ENCODE measurements at places on chromosomes 3 and 15.

DNA sequence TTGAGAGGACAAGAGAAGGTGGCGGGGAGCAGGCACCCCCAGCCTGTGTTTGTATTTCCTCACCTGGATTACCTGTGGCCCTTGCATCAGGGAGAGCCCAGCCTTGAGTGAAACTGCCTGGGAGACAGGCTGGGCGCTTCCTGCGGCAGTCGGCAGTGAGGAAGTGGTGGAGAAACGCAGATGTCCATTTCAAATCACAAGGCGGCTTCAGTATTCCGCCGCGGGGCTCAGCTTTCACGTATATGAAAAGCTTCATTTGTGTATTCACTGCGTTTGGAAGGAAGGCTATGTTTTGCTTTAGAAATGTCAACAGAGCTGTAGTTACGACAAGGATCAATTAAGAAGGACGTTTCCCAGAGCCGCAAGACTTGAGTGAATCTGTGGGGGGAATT, 167.4 kb upstream of the CTDSPL start:
- no peak for DNase-seq

DNA sequence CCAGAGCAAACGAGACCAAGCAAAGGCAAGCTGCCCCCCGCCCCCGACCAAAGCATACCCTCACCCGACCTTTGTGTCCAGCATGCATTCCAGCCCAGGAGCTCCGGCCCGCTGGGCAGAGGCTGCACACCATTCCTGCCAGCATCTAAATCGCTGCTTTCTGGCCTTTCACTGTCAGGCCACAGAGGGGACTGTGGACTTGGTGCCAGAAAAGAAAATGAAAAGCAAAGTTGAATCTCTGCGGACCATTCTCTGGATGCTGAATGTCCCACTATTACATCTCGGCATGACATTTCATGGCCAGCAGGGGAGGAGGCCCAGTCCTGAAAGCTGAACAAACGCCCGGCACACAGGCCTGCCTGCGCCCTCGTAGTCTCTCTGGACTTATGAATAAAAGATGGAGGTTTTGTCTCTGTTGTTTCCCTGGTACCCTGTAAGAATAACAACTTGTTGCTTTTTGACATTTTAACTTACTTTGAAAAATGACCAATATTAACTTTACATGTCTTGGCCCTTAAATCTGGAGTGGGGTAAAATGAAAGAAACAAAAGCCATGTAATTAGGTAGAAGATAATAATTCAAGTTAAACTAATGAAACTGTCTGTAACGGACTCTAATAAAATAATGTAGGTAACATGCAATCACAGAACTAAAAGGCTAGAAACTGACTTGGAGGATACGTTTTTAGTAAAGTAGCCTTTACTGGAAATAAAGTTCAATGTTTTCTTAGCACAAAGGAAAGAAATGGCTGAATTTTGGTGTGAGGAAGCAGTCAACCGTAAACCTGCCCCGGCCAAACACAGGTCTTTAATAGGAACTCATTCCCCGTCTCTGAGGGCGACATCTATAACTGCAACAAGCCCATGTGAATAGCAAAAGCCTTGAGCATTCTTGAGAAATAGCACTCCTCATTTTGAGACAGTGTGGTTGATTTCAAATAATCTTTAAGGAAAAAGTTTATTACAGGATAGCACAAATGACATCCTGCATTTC, 12.7 kb downstream of the IL17RD start:
- no peak for DNase-seq

- DNase-seq: no peak
Measured at GRCh38 chr3:24129549-24129948, 184.5 kb downstream of the NR1D2 start.

DNA sequence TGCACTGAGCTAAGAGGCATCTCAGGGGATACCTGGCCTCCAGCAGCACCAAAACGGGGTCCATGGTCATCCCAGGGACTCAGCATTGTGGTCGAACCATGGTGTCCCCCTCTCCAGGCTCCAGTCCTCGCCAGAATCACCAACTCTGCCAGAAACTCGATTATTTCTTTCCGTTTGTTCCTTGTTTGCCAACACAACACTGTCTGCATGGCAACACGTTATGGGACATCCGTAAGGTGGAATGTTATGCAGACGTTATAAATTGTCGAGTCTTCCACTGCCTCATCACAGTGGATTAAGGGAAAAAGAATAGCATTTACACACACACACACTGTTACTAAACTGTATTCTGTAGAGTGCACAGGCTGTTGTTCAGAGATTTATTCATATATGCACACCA, 52.5 kb upstream of the RPL32 start:
- DNase-seq: no peak

- no peak for DNase-seq
Measured at GRCh38 chr3:117063930-117064329, 354.4 kb downstream of the TUSC7 start.

DNA sequence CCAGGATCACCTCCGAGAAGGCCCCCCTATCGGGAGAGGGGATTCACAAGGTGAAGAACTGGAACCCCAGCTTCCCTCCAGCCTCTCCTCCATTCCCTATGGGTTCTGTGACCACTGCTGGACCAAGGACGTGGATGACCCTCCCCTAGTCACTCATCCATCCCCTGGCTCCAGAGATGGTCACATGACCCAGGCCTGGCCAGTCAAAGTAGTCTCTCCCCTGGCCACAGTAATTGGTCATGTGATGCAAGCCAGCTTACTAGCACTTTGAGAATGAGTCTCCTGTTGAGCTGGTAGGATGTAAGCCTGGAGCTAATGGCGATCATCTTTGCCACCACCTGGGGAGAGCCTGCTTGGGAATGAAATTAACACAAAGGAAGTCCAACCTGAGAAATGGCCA, 3.9 kb downstream of the CAMK1 start:
- DNase-seq: no peak

DNA sequence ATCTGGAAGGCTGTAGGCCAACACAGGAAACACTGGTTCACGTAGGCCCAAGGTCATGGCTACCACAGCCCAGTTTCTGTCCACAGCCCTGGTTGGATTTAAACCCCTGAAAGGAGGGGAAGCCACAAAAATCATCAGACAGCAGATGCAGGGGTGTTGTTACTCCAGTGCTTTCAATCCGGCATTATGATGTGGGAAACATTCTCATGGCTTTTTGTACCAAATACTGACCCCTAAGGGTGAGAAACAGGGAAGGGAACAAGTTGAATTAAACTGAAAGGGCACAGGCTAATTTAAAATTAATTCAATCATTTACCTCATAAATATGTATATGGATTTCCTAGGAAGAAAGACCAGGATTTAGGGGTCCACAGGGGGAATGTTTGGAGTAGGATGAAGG, 375.6 kb downstream of the CTNNB1 start:
- no peak for DNase-seq

DNA sequence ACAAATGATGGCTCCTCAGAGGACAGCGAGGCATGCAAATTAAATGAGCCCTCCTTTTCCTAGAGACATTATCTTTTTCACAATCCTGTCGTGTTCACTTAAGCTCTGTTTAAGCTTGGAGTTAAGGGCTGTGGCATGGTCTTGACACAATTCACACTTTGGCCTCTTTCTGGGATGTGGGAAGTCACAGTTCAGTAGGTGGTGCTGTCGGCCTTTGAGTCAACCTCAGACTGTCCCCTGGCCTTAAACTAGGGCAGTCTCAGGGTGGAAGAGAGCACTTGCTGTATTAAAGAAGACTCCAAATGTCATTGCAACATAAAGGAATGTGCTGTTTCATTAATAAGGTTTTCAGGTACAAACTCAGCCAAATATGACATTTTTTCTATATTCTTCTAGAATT, 351.0 kb downstream of the MCTP2 start:
- DNase-seq: no peak

DNA sequence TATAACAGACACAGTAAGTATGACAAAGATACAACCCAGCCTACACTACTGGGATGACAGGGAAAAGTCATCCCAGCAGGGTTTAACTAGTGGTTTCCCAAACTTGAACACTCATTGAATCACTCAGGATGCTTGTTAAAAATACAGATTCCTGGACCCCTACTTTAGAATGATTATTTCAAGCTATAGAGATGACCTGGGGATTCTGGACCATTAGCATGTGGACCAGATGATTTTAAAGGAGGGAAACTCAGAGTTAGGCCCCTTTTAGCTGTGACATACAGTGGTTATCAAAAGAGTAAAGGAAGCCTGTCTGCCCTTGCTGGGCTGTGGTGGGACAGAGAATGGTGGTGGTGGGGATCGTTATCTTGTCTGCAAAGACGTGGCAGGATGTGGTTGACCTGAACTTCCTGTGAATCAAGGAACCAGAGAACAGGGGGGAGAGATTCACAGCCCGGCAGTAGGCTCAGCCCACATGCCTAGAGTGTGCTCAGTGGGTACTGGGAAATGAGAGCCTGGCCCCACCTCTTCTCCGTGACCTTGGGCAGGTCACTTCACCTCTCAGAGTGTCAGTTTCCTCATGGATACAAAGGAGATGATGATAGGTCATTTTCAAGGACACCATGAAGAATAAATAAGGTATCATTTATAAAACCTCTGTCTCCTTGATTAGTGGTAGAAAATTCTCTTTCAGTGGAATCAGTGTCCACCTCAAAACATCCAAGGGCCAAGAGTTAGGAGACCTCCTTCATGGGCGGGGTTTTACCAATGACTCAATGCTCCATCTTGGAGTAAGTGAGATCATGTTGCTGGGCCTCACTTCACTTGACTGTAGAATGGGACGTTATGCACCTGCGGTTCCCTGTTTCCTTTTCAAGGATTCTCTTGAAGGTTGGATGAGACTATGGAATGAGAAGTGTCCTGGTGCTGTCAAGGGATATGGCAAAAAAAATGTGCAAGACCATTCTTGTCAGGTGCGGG, 306.5 kb downstream of the RPLP1 start:
- DNase-seq: no peak

DNA sequence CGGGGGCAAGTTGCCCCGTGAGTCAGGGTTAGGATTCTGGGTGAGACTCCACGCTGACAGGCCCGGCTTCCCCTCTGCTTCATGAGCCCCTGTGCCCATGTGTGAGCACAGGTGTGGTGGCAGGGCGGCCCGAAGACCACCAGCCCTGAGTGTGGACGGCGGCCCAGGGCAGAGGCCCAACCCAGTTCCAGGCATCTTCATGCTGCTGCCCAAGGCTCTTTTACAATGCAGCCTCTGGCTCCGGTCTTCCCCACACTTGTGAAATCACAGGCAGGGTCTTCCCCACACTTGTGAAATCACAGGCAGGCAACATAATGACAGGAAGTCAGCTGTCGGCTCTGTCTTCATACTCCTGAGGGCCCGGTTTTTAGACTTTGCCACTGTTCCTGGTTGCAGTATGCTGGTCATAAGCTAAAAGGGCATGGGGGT, 78.8 kb downstream of the AAGAB start:
- DNase-seq: no peak

DNA sequence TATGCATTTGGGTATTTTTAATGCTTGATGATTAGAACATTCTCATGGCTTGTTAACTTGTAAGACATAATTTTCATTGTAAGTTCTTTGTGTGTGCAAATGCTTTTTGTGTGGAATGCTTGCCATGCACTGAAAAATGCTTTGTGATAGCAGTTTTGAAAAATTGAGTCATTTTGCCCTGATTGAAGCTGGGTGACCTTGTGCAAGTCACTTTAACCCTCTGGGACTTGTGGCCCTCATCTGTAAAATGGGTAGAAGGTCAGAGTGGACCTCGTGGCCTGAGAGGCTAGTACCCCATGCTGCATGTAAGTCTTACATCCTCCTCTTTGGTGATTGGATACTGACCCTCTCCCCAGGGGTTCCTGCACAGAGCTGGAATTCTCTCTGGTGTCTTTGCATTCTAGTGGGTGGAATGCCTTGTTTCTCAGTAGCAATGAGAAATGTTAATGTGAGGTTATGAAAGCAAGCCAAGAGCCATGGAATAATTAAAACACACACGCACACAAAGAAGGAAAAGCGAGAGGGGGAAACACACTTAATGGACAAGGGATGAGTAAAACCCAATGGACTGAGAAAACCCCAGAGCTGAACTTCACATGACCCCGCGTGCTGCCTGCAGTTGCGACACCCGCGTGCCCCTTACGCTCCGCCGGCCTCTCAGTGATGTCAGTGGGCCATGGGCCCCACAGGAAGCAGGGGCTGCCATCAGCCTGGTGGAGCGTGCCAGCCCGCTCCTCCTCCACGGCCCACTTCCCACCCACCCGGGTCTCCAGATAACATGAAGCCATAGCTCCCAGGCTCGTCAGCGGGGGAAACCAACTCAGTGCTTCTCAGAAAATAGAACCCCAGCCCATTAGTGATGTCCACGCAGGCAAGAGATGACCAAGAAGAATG, 44.0 kb downstream of the SMAD3 start:
- no peak for DNase-seq

DNA sequence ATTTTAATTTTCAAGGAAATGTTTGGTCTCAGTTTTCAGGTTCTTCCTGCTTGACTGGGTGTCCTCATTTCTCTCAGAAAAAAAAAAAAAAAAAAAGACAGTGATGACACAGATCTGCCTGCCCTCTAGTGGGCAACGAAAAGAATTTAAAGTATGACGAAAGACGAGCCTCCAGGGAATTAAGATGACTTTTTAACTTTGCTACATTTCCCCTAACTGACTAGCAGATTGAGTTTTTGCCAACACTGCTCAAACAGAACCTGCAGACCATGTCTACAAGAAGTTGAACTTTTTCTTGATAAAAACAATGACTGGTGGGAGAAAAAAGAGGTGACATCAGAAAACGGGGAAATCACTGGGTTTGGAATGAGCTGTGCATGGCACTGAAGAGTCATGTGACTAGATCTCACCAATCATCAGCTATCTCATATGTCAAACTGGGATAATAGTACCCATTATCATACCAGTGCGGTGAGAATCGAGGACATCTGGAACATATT, 40.8 kb downstream of the EOMES start:
- no peak for DNase-seq

DNA sequence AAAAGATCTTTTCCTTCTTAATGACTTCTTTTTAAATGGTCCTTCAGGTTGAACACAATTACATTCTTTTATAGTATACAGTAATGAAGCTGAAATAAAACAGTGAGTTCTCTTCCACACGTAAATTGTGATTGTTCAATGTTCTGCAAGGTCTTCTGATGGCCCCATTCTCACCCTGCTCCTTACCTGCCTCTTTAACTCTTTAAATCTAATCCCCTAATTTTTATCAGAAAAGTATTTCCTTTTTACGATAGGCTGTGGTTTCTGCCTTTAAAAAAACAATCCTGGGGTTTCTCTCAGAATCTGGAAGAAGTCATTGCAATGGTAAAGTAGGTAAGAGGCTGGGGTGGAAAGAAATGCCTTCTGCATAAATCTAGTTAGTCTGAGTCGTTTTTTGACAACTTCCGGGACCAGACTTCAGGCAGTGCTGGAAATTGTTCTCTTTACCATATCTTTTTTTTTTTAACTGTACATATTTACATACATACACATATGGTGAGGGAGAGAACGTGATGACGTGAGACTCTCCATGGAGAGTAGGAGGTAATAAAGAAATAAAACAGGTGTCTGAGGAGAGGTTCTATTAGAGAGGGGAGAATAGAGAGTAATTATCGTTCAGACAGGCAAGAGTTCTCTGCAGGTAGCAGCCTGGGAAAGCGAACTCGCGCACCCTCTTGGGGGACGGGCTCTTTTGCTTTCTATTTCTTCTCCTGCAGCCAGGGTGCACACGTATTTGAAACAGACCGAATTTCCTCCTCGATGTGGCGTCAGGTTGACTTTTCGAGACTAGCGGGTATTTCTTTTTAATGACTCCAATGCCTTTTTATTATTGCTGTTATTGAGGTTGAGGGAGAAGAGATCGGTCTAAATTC, at the start of gene SIDT1:
Gene SIDT1, plus strand, starts transcription at position 730 of the 872 bp plus-strand sequence. CDS start 467 bp downstream, outside the sequence.
- DNase-seq: no peak
